Bladder microvascular endothelial cell (primary cell): ENCODE measurements at places on chromosomes 6 and 20. TPM values are rescaled to one million over a fixed set of nuclear protein-coding genes. Genes with fewer than 3 reads are reported as not detected.

SYCP2 gene
- 0.49 and 2.6 TPM in 2 replicates for total RNA-seq

MMP24 gene
- total RNA-seq = 0.38 and 0.49 TPM in 2 replicates

SLC17A1 gene
- total RNA-seq = not detected in 2 replicates

ADGRF5 gene
- total RNA-seq = 209 and 276 TPM in 2 replicates

GPX5 gene
- not detected in 2 replicates for total RNA-seq

SCP2D1 gene
- total RNA-seq = not detected in 2 replicates

DEFB129 gene
- total RNA-seq = not detected in 2 replicates

AHCY gene
- total RNA-seq = 95.2 and 100 TPM in 2 replicates
